Stimulated activated naive CD4-positive, alpha-beta T cell treated with Interleukin-2 at 50 U/mL for 16 hours (primary cell): ENCODE measurements at places on chromosomes 7 and 10.

GRCh38 chr7:14902589-14903067, at the start of gene DGKB:
TSS of gene DGKB (minus strand) at chr7:14902751.
- DNase-seq, result no peak

DNA sequence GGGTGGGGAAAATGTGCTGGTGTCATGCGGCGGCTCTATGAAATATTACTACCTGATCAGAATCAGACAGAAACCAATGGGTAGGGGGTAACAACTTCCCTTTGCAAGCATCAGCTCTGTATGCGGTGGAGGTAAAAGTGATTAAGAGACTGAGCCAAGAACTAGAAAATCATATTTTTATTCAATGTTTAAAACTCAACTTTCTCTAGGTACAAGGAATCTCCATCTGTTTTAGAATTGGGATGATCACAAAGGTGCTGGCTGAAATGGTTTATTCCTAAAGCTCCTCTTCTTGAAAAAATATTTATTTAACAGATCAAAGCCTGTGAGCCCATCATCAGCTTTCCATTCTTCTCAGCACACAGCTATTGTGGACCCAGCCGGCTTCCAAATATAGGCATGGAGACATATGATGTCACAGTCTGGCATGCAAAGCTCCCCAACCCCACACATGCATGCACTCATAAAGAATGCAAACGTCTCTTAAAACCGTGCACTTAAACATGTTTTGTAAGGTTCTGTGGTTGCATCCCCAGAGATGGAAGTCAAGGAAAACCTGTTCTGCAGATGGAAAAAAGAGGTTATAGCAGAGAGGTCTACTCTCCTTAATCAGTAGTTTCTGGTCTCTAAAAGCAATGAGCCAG, 126.0 kb downstream of the SKIDA1 start:
- no peak for DNase-seq

- no peak for DNase-seq
Measured at GRCh38 chr10:45581582-45582385, 90.8 kb downstream of the ZFAND4 start.

GRCh38 chr7:143316492-143316891, 581 bp downstream of the CLCN1 start:
- DNase-seq, result no peak

GRCh38 chr7:24899905-24900304, 80.1 kb downstream of the OSBPL3 start:
- DNase-seq, result no peak

DNA sequence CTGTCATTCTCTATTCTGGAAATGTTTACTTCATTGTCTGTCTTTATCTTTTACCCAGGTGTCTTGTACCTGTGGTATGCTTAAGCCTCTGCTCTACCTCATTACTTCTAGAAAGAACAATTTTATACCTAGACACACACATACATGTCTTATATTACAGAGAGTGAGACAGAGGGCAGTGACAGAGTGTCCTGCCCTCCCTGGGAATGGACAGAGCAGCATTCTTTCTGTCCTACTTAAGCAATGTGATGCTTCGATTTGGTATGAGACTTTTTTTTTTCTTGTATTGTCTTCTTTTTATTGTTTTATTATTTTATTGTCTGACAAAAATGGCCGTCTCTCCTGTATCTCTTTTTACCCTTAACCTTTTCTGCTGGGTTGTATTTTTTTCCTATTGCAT, 286.1 kb downstream of the EXOC4 start:
- DNase-seq, result no peak

DNA sequence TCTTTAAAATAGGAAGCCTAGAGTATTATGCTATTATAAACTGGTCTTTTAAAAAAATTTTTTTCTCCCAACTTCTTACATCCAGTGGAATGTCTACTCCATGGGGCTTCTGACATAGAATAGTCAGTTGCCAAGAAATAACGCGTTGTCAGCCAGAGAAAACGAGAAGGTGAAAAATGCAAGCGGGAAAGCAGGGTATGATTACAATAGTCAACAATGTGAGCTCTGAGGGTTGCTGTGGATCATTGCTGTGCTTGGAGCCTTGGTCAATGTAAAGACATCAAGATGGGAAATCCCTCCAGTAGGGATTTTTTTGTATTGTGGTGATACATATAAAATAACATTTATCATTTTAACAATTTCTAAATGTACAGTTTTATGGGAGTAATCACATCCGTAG, 27.6 kb upstream of the PLPP4 start:
- no peak for DNase-seq

DNA sequence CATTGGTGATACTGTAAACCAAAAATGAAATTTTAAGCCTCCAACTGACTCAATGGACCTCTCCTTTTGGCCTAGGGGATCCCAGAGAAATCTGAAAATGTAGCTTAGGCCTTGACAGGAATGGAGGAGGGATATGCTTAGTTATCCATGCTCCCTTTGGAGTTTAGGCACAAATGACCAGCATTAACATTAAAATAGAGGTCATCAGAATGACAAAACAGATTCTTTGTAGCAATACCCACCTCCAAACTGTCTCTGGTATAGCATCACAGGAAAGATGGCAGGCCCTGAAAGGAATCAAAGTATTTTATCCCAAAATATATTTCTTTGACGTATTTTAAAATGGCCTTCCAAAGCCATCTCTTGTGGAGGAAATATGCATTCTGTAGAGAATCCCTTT, 39.1 kb upstream of the LRRN3 start:
- DNase-seq, result no peak

DNA sequence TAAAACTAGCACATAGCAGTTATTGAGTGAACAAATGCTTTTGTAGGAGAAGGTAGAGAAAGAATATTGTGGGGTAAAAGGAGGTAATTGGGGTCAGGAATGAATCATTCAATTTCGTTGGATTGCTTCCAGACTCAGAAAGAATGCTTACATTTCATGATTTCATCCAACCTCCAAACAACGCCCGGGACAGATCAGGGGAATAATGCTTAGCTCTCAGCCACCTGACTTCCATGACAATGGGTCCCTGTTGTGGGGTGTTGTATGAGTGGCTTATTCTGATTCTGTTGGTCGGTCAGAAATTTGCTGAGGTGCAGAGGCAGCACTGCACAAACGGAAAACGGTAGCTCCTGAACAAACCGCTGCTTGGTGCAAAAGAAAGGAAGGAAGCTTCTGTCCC, 24.0 kb upstream of the INPP5F start:
- DNase-seq, result no peak

DNA sequence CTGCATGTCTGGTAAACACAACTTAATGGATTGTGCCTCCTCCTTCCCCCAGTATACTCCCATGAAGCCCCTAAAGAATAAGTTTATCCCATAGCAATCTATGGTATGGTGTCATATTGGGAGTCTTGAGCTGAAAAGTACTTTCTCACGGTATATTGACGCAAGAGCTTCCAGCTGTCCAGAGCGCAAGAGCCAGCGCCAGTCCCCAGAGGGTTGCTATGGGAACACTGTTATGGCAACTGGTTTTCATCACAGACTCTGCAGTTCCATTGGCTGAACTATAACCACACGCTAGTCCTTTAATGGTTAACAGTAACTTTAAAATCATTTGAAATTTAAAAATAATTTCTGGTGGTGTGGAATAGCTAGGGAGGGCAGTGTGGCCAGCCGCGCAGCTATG, 46.9 kb downstream of the PRPF18 start:
- no peak for DNase-seq

- peak; percentile 6 for DNase-seq
Measured at GRCh38 chr10:113704637-113705343, 25.1 kb downstream of the CASP7 start.

GRCh38 chr10:3963191-3963673, 178.2 kb upstream of the KLF6 start:
- DNase-seq, result no peak

- DNase-seq, result peak; percentile 2
Measured at GRCh38 chr7:48154792-48155413, 16.4 kb upstream of the ABCA13 start.

- DNase-seq, result no peak
Measured at GRCh38 chr7:139500770-139501138, 17.3 kb upstream of the KLRG2 start.

DNA sequence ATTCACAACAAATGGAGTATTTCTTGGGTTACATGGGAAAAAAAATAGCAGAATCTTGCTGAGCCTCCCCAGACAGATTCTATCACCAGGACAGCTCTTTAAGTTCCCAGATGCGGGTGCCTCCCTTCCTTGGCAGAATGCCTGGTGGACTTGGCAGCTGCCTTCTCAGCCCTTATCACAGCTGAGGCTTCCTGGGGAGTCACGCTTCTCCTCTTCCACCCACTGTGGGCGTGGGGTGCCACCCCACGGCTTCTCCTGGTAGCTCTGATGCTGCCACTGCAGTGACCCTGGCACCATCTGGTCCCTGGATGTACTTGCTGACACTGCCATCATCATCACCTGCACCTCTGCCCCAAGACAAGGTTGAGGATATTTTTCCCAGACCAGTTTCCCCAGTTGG, 16.2 kb upstream of the NME8 start:
- DNase-seq, result no peak

- DNase-seq, result no peak
Measured at GRCh38 chr7:17368856-17369524, 70.5 kb downstream of the AHR start.

- DNase-seq, result no peak
Measured at GRCh38 chr10:51766423-51767102, 67.2 kb upstream of the CSTF2T start.

- no peak for DNase-seq
Measured at GRCh38 chr7:110386913-110387312, 704.0 kb upstream of the LRRN3 start.

DNA sequence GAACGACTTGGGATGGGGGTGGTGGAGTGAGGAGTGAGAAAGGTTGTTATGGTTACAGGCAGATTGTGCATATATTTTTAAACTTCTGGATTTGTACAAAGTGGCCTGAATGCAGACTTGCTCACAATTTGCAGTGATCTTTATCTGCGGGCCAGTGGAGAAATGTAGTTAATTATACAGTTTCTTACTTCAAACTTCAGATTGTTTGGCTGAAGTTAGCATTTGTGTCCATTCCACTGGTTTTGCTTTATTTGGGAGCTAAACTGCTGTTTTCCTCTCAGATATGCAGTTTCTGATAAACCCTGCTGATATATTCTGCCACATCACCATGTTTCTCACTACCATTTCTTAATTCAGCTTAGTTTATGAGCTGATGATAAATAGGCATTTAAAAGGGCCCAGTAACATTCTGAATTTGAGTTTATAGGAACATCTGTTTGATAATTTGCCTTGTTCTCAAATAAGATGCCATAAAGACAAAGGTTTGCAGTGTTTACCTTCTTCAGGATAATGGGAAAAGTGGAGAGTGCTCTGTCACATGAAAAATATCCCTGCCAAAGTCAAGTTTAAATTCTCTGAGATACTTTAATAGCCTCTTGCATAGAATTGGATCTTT, 170.1 kb downstream of the ST7 start:
- DNase-seq, result no peak

DNA sequence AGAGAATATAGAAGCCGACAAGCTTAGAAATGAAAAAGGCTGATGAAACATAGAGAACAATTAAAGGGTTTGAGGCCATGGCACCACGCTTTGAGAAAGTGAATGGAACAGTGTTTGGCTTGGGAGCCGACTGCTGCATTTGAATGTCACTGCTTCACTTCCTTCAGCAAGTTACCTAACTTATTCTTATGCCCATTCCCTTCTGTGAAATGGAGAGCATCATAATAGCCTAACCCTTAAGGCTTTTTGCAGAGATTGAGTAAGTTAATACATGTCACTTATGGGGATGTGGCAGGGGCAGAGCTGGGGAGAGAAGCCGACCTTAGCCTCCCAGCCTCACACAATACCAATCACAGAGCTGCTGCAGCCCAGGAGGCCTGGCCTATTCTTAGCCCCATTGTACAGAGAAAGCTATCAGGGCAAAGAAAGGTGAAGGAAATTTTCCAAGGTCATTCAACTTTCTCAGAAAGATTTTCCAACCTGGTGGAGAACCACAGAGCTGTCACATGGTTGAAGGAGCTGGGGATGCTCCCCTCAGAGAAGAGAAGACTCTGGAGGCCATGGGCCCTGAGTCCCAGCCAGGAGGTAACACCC, 186.0 kb upstream of the GDF10 start:
- DNase-seq, result no peak

DNA sequence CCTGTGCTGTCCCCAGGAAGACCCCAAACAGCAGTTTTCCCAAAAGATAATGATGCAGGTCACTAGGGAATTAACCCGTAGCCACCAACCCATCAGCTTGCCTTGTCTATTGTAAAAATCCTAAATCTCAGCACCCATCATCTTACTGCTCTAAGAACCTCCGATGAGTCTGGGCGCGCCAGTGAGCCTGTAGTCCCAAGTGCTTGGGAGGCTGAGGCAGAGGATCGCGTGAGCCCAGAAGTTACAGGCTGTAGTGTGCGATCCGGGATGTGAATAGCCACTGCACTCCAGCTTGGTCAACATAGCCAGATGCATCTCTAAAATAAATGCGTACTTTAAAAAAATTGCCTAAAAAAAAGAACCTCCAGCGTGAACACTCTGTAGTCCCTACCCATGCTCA, 951 bp downstream of the AS3MT start:
- DNase-seq, result no peak

GRCh38 chr7:118863966-118864365, 639.5 kb downstream of the ANKRD7 start:
- DNase-seq, result no peak

GRCh38 chr10:31707093-31708039, 221.3 kb downstream of the ARHGAP12 start:
- DNase-seq, result peak; percentile 8
